ENCODE measurements at places on chromosomes 13 and 19.

- no peak for DNase-seq
These were observed 33.6 kb downstream of the GJA3 start for GRCh38 chr13:20127262-20127561.

- no peak for DNase-seq
These were observed 15.4 kb downstream of the TMEM255B start for GRCh38 chr13:113774177-113775107.

DNA sequence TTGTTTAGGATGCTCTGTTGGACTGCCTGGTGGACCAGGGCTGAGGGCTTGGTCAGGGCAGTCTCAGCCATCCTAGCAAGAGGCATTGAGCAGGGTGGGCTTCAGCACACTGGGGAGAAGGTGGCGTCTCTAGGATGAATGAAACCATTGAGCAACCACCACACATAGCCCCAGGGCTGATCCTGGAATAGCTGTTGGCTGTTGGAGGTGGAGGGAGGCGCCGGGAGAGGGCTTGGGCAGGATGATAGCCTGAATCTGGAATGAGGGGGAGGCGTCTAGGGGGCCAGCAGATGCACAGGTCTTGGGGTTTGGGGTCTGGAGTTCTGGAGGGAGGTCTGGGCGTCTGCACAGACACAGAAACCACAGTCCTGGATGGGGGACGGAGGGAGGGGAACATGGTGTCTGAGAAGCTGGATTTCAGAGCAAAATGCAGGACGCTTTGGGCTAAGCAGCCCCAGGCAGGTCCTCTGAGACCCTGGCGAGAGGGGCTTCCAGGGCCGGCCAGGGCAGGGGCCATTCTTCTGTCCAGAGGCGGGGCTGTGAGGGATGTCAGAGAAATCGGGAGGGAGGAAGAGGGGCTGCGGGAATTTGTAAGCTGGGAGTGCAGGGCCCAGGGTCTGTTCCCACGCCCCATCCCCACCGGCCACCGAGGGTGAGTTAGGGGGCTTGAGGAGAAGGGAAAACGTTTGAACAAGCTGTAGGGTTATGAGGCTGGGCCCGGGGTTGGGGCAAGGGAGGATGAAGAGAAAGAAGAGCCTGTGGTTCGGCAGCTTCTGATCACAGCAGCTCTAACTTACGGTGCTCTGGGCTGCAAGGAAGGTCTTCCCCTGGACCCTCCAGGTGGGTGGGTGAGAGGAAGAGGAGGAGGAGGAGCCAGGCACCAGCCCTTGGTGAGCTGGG, 5.2 kb downstream of the TRAPPC5 start:
- no peak for DNase-seq

GRCh38 chr19:19064098-19064722, 416 bp downstream of the SLC25A42 start:
- DNase-seq: no peak

- no peak for DNase-seq
These were observed 3.0 kb downstream of the DHX34 start for GRCh38 chr19:47352095-47352494.

- no peak for DNase-seq
These were observed 97.4 kb downstream of the ZC3H13 start for GRCh38 chr13:45954836-45955800.

DNA sequence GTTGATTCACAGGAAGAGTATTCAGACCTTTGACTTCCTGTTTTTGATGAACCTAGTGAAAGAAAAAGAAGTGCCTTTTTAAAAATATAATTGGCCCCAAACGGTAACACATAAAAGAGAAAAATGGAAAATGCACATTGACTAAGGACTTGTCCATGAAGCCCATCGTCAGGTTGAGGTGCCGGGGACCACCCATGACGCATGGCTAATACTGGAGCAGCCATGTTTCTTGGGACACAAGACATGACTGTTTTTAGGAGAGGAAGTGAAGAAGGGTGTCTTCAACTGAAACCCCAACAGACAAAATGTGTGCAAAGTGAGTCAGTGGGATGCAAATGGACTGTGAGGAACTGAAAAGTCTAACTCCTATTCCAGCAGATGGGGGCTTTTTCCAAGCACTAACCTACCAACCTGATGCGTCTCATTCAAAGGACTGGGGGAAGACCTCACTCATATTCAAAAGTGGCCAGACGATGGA, 459.4 kb downstream of the FOXO1 start:
- no peak for DNase-seq

DNA sequence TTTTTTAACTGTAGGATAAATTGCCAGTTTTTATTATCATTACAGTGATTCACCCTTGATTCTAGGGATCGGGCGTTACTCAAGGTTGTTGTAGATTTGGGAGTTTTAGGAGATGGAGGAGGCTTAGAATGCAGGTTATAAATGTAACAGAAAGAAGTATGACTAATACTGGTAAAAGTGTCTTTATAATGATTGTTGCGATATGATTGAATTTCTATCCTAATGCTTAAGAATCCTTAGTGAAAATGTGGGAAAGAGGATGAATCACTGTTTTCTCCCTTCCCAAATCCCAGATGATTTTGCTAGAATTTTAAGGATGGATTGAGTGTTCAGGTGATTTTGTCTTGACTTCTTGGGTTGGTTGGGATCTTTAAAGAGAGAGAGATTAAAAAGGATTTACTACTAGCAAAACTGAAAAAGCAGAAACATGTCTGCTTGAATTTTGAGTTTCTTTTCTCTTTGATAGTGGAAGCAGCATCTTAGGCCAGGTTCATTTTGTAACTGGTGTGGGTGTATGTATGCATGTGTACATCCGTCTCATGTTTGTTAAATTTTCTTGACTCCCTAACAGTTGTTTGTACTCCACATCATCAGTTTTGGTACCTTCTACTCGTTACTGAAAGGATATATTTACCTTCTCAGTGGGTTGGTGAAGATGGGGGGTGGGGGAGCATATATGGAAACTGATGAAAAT, 25.9 kb downstream of the ARHGAP35 start:
- no peak for DNase-seq

DNA sequence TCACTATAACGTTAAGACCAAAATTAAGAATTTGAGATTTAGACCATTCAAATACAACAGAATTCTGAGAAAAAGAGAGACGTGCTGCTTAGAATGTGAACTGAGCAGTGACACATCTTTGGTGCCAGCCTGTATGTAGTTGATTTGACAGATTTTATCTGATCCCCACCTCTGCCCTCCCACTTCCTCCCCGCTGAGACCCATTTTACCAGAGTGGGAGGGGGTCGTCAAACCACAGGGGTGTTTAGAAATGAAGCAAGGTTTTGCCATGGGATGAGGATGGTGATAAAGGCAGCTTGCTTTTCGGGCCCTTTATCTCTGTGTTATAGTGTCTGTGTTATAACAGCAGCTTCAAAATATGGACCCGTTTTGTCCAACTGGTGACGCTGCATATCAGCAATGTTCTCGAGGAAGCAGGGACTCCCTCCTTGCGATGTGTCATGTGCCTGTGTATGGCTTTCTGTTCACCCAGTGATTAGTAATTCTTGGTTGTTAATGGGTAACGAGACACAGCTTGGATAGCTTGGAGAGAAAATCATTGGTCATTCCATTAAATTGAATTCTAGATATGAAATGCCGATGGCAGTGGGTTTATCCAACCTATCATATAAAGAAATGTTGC, 125.0 kb downstream of the HS6ST3 start:
- DNase-seq: no peak
